ENCODE measurements at places on chromosomes 12 and 14.

GRCh38 chr12:116276652-116277466 is 634 bp downstream of the MED13L start:
- DNase-seq, result peak; percentile 45

DNA sequence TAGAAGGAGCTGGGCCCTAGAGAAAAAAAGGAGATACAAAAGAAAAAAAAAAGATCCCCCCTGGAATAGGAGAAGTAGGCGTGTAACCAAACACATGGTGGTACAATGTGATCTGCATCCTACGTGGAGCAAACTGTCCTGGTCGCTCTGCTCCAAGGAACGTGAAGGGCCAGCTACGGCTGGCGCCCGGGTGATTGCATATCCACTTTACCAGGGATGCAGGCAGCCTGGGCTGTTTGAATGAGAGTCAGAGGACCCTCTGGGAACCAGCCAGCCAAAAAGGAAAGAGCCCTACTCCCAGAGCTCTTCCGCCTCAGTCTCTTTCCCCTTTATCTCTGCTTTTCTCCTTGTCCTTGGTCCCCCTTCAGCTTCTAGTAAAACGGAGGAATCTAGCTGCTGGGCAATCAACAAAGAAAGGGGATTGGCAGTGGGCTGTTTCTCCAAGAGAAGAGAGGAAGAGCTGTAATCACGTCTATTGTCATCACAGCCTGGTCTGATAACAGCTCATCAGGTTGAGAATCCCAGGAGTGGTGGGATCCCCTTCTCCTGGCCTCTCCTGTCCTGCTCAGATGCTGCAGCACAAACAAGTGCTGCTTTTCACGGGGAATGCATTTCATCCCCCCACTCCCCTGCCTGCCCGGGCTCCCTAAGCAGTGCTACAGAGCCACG is 156.0 kb downstream of the ADCK1 start:
- no peak for DNase-seq

- no peak for DNase-seq
Observed at GRCh38 chr14:50402965-50403364, 6.3 kb upstream of the CDKL1 start.

- no peak for DNase-seq
Observed at GRCh38 chr12:89838833-89839232, 130.2 kb upstream of the ATP2B1 start.

GRCh38 chr12:6324936-6325750 is 14.7 kb downstream of the PLEKHG6 start:
- DNase-seq, result no peak

DNA sequence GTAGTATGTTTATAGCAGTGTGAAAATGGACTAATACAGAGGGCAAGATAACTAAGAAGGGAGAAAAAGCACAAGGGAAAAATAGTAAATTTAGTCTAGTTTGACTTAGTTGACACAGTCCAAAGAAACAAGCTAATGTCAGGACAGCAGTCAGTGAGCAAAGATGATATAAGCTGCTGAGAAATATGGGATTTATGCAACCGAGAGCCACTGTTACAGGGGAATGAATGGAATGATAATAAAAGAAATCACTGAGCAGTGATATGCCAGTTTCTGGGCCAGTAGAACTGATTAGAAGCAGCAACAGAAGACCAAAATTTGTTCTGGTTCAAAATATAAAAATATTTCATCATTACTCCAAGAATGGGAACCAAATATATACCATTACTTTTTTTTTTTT is 60.1 kb downstream of the R3HDM2 start:
- DNase-seq, result no peak

- DNase-seq, result no peak
Observed at GRCh38 chr12:77841521-77841920, 10.8 kb downstream of the NAV3 start.

GRCh38 chr14:65180725-65181025 is 78.4 kb upstream of the MAX start:
- DNase-seq, result no peak

GRCh38 chr14:32826404-32827082 is 112.1 kb upstream of the NPAS3 start:
- no peak for DNase-seq

GRCh38 chr14:60381909-60382308 is 104.0 kb downstream of the C14orf39 start:
- no peak for DNase-seq

DNA sequence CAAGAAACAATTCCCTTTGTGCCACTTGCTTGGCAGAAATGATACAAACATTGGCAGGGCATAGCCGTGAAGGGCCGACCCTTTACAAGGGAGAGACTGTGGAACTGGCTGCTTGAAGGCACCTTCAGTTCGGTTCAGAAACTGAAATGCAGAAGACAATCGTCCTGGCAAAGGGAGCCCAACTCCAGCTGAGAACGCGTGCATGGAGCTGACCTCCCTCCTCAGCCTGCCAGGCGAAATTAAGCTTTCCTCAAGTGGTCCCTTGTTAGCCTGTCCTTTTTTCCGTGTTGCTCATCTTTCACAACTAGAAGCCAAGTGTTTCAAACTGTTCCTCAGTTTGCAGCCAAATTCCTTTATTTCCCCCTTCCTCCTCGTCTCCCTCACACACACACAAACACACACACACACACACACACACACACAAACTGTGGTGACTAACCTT is 8.1 kb downstream of the LGR5 start:
- DNase-seq, result no peak

DNA sequence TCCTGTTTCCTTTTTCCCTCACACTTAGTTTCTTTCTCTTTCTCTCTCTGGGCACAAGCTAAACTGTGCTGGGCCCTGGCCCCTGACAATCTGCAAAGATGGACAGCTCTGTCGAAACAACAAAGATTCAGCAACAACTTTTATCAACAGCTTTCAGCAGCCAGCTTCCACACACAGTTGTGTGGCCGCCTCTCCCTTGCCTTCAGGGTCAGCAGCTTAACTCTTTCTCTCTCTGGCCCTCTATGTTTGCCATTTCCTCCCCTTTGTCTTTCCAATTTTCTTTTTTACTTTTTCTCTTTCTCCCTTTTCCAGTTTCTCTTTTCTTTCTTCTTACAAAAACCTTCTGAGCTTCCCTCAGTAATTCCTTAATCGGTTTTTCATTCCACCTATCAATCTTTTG is 43.3 kb downstream of the IQSEC3 start:
- DNase-seq, result no peak

DNA sequence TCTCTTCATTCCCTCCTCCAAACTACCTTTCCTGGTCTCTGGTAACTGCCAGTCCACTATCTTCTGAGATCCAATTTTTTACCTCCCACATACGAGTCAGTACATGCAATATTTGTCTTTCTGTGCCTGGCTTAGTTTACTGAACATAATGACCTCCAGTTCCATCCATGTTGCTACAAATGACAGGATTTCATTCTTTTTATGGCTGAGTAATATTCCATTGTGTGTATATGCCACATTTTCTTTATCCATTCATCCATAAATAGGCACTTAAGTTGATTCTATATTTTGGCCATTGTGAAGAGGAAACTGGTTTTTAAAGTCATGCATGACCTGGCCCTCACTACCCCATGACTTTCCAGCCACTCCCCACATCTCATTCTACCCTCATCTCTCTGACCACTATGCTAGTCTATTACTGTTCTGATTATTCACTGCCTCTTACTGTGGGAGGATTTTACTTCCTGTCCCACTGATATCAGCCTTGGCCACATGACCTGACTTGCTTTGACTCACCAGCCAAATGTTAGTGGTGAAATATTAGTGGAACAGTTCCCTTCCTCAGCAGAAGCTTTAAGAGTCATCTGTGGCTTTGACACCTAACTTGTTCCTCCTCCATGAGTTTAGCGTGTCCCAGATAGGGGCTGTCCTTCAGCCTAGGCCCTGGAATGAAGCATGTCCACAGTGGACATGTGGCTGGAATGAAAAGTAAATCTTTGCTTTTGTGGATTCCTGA is 52.2 kb downstream of the GOLGA5 start:
- DNase-seq, result no peak

GRCh38 chr14:33602396-33602795 is 348.5 kb downstream of the EGLN3 start:
- DNase-seq, result no peak

- DNase-seq, result no peak
Observed at GRCh38 chr12:94829552-94829951, 173.9 kb downstream of the NDUFA12 start.

DNA sequence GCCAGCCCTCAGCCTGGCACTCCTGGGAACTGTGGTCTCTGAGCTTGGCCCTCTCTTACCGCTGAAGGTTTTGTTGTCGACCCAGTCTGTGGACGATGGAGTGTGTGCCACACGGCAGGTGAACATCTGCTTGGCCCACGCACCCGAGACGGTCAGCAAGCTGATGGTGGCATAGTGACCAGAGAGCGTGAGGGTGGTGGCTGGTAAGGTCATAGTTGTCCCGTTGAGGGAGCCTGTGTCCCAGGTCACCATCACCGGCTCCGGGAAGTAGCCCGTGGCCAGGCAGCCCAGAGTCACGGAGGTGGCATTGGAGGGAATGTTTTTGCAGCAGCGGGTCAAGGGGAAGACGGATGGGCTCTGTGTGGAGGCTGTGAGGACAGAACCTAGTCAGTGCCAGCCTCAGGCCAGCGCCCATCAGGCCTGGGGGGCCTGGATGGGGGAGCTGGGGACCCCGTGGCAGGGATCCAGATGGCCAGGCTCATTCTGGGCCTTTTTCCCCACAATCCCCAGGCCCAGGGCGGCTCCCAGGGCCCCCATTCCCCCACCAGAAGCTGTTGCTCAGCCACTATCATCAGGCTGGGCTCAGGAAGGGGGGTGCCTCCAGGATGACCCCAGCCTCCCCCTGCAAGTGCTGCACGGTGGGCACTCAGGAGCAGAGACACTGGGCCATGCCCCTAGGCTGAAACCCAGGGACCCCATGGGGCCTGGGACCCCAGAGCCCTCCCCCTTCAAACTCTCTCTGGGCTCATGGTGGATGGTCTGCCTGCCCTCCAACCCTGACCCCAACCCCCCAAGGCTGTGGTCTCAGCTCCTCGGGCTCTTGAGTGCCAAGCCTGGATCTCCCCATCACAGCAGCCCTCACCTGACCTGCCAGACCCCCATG is 75.2 kb downstream of the TMEM121 start:
- no peak for DNase-seq

DNA sequence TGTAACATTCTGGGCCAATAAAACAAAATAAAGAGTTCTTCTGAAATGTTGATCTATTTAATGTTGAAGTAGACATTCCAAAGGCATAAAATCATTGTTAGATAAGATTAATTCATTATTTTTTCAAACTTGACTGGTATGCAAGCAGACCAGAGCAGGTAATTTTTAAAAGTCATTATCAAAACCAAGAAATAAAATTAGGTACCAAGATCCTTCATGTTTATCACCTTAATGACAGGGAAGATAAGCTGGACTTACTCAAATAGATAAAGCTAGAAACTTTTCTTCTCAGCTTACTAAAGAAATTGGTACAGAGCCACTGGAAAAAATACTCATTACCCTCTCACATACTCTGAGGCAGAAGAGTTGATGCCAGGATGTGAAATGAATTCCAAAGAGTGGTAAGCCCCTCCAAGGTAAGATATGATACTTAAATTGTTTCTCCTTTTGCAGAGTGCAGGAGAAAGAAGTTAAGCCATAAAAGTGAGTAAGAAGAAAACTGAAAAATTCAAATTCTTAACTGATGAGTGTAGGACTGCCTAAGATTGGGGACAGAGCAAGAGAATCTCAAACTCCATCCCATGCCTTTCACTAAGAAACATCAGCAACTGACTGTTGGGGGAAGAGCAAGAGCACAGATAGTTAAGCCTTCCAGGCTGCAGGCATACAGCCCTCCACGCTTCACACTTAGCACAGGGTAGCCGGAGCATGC is 111.9 kb downstream of the SLC41A2 start:
- no peak for DNase-seq

GRCh38 chr12:98280621-98281020 is 234.8 kb upstream of the TMPO start:
- DNase-seq, result no peak

DNA sequence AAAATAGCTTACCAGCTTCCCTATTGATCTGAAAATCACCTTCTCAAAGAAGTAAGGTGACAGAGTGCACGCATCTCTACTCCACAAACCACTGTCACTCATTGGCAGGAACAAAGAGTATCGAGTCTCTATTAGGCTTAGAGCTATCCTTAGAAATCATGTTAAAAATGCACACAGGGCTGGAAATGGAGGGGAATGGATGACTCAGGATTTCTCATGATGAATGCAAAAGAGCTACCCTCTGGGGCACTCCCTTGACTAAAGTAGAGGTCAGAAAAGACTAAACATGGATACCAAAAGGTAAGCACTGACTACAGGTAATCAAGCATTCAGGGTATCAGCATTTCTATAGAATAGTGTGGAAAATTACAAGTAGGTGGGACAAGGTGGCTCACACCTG is 96.1 kb upstream of the ANO4 start:
- no peak for DNase-seq
